Osteoblast (primary cell): ENCODE measurements at places on chromosomes 2 and 18. TPM values are rescaled to one million over a fixed set of nuclear protein-coding genes. Genes with fewer than 3 reads are reported as not detected.

DNA sequence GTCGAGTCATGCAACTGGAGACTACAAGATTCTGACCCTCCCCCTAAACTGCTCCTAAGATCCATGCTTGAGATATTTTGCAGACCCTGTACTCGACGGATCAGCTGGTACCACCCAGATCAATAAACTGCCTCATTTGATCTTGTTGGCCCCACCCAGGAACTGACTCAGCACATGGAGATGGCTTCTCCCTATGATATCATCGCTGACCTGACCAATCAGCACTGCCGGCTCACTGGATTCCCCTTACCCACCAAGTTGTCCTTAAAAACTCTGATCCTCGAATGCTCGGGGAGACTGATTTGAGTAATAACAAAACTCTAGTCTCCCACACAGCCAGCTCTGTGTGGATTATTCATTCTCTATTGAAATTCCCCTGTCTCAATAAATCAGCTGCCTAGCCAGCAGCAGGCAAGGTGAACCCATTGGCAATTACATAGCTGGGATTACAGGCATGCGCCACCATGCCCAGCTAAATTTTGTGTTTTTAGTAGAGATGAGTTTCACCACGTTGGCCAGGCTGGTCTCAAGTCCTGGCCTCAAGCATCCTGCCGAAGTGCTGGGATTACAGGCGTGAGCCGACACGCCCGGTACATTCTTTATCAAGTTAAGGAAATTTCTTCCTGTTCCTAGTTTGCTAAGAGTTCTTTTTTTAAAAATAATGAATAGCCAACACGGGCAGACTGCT is 43.6 kb downstream of the VPS54 start:
- DNase-seq, result no peak

- DNase-seq, result peak; percentile 78
Observed at GRCh38 chr18:46917803-46918600, 600 bp downstream of the KATNAL2 start.

DNA sequence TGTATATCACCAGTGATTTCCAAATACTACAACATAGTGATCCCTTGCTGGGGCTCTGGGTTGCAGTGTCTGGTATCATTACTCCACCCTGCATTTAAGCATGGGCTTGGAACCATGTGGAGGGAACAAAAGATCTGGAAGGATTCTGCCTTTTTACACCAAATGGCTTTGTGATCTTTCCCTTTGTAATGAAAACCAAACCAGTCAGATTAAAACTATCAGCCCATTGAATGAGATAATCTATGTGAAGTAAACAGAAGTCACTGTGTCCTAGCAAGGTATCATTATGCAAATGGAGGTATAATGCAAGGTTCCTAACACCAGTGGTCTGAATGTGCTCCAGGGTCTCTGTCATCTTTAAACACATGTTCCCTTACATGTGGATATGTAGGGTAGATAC is 474.7 kb upstream of the TNP1 start:
- no peak for DNase-seq

- no peak for DNase-seq
Observed at GRCh38 chr2:112636605-112637288, 9.0 kb upstream of the SLC20A1 start.

DNA sequence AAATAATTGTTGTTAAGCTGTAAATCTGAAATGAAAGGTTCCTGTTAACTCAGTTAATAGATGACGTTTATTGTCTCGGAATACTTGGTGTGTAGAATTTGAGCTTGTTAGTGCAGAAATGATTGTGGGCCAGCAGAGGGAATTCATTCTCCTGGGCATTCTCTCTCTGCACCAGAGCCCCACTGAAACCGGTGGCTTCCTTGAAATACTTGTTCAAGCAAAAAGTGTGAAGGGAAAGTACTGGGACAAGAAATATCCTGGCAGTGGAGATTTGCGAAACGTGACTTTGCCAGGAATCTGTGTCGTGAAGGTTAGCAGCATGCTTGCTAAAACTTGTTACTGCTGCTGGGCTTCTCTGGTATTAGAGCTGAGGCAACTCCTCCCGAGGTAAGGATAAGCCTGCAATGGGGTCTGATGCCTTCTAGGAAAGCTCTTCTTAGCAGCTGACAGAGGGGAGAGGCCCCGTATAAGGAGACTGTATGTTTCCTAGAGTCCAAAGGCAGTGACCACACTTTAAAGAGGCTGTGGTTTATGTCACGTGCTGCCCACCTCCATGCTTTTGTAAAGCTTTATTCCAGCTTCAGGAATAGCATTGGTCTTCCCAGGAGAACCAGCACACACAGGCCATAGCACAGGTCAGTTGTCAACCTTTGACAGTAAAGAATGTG is 2.0 kb downstream of the ITGA6 start:
- DNase-seq, result no peak

DNA sequence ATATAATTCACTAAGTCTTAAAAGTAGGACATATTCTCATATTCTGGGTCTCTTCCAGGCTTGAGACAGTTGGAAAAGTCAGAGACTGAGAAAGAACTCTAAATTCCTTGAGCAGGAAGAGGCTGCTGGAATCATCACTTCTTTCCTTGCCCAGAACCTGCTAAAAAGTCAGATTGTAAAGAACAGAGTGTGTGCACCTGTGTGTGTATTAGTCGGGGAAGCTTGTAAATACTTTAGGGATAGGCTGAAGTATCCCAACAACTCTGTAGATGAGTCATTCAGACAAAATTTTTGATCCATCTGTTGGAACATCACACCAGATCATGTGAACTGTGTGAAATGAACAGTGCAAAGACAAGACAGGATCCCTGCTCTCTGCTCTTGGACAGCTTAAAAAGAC is 16.1 kb downstream of the GAREM1 start:
- no peak for DNase-seq

Gene PIK3C3
- 48.6 and 59.4 TPM in 2 replicates for total RNA-seq

Gene FAM228A
- total RNA-seq, result 1.4 and 1.5 TPM in 2 replicates
